ENCODE measurements at places on chromosomes 13 and 19.

DNA sequence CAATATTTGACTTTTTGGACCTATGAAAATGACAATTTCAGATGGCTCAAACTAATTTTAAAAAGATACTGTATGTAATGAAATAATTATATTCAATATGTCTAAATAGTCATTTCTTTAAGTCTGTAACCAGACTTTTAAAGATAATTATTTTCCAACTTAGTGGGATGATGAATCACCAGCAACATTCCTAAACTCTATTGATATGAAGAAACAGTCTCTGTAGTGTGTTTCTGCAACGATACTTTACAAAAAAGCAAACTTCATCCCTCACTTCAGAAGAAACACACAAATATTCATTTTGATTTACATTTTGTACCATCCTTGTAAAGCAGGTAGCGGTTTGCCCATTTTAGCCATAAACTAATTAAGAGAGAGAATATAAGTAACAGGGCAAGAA lies 417.4 kb downstream of the EFNB2 start:
- DNase-seq, result no peak

DNA sequence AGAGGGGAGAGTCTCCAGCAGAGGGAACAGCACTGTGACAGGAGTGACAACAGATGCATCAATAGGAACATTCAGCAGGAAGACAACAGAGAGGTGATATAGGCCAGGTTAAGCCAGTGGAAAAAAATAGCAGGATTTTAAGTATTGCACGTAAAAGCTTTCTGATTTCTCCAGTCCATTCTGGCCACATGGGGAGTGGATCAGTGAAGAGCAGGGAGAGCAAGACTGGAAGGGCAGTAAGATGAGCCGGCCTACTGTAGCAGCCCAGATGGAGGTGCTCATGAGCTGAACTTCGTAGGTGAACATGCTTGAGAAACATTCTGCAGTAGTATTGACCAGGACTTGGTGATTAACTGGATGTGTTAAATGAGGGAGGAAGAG lies 1.7 kb downstream of the UTP14C start:
- DNase-seq, result no peak

- no peak for DNase-seq
These were observed 22.8 kb upstream of the ITM2B start for GRCh38 chr13:48210178-48210577.

- no peak for DNase-seq
These were observed 2.2 kb upstream of the SPRYD7 start for GRCh38 chr13:49938314-49938713.

- DNase-seq, result no peak
These were observed 18.2 kb downstream of the CLEC11A start for GRCh38 chr19:50741179-50741933.

- DNase-seq, result no peak
These were observed 109.5 kb downstream of the NALCN start for GRCh38 chr13:101306773-101307172.

DNA sequence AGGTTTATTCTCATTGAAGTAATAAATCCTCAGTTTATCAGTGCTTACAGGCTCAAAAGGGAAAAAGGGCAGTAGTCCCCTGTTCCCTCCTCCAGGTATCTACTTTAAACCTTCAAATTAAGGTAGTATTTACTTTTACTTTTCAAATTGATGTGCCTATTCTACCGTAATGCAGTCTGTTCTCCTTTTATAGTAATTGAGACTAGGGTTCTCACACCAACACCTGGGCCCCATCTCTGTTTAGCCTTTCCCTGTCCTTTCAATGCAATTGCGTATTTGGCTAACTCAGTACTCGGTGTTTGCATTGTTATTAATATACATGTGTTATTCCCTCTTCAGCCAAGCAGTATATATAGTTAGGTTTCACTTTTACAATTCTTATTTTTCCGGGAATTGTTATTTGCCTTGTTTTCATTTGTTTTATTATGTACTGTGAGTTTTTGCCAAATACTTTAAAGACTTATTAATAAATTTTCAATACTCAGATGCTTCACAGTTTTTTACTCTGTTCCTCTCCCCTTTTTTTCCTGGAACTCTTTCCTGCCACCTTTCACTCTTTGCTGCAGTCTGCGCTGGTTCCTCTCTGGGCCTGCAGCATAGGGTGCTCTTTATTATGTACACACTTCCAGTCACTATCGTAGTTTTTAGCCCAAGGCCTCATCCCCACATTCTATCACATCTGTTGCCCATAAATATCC lies 30.3 kb downstream of the USPL1 start:
- DNase-seq, result no peak

- no peak for DNase-seq
These were observed 194.2 kb upstream of the TSHZ3 start for GRCh38 chr19:31543456-31543855.

DNA sequence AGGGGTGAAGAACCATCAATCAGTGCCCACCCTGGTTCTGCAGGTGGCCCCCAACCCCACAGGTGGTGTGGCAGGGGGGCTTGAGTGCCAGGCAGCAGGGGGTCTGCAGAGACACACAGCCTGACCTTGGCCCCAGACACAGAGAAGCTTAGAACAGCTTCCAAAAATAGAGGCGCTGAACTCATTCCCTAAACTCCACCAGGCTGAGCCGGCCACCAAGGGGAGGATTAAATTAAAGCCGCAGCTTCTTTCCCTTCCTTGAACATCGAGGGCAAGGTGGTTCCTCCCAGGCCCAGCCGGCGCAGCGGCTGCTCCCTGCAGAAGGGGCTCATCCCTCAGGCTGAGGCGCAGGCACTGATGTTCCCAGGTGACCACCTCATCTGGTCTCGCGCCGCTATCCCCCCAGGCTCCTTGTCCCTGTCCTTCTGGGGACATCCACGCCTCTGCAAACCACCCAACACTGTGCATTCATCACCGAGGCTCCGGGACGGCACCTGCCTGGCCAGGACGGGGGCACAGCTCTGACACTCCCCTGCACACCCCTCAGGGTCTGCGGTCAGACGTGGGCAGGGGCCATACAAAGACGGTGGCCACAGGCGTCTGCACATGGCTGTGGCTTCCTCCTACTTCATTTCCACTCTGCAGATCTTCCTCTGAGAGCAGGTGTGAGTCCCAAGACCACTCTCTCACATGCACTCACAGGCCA lies 30.9 kb downstream of the LAMP1 start:
- no peak for DNase-seq

- no peak for DNase-seq
These were observed 153.3 kb upstream of the VSTM2B start for GRCh38 chr19:29372461-29372860.

DNA sequence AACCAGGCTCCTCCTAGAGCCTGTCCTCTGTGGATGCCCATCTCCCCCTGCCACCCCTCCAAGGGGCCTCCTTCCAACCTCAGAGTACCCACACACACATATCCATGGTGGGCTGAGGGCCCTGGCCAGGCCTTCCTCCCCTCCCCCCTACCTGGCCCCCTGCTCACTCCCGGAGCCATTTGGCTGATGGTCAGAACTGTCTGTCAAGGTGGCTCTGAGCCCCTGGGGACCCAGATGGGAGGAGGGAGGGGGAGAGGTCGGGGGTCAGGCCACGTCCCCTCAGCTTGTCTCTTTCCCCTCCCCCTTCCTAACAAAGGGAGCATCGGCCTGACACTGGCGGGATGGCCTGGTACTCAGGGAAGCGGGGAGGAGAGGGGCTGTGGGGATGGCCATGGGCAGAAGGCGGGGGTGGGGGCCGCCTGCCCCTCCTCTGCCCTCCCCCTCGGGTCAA lies 18.7 kb upstream of the POU2F2 start:
- DNase-seq, result no peak

- no peak for DNase-seq
These were observed 529 bp downstream of the LONP1 start for GRCh38 chr19:5719274-5719960.

DNA sequence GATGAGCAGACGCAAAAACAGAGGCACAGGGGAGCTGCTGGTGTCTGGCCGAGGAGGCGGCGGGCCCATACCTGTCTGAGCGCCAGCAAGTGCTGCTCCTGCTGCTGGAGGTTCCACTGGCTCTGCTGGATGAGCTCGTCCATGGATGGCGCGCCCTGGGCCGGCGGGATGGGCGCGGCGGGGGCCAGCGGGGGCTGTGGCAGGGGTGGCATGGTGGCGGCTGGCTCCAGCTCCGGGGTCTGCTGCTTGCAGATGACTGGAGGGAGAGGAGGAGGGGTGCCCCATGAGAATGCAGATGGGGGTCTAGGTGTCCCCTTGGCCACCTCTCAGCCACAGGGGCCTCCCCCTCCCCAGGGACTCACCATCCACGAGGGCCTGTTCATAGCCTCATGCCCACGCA lies 6.9 kb downstream of the CHERP start:
- DNase-seq, result no peak

GRCh38 chr19:48874303-48875135 lies 2.3 kb downstream of the PPP1R15A start:
- no peak for DNase-seq

DNA sequence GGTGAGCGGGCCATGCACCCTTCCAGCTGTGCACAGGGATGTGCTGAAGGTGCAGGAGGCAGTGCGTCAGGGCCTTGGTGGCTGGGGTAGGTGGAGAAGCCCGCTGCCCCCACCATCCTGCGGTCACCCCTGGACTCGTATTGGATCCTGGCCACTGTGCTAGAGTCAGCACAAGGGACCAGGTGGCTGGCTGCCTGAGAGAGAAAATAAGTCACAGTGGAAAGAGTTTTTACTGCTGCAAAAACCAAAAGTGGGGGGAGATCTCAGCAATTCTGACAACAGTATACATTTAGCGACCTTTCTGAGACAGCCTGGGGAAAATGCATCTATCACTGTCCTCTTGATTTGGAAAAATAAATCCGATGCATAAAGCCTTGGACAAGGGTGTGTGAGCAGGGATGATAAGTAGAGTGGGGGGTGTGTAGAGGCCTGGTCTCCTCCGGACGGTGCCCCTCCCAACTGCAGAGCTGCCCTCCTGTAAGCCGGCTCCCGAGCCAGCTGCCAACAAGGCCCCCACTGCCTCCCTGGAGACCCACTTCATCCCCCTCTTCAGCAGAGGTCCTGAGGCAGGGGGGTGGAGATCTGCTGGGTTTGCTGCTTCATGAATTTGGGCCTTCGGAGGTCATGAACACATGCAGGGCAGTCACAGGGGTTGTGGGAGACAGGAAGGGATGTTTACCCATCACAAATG lies 84.2 kb downstream of the SLC7A1 start:
- DNase-seq, result no peak

- DNase-seq, result no peak
These were observed 23.3 kb downstream of the PTPRS start for GRCh38 chr19:5317321-5317720.

DNA sequence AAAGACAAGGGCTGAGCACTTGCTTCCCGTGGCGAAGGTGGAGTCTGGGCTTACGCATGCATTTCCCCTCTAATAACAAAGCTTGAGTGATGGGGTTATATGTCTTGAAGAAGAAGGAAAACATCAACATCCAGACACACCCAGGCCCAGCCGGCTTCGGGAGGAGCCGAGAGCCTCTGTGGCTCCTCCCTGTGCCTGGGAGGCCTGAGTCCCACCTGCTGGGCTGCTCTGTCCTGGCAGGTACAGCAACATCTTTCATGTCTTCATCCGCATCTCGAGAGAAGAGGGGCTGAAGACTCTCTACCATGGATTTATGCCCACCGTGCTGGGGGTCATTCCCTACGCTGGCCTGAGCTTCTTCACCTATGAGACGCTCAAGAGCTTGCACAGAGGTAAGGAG lies 30.6 kb downstream of the TMEM161A start:
- no peak for DNase-seq

DNA sequence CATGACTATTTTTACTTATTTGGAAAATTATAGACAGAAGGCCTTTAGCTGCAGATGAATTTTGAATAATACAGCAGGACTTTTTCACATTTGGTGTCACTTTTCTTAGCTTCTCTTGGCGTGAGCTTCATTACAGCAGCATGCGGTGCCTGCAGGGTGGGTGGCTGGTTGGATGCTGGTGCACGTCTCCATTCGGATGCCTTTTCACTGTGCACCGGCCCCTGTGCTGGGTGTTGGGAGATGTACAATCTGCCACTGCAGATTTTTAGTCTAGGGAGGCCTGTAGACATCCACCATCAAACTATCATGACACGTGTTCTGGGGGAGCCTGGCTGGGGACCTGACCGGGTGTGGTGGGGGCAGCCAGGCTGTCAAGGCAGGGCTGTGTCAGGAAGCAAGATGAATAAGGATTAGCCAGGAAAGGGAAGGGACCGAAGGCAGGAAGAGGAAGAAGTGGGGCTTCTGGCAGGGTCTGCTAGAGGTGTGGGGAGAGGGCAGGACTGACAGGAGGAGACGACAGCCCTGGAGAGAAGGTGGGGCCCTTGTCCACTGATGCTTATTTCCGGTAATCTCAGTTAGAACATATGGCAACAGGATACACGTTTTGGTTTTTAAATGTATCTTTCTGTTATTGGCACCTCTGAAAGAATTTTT lies 88.8 kb downstream of the ARHGEF7 start:
- DNase-seq, result no peak

DNA sequence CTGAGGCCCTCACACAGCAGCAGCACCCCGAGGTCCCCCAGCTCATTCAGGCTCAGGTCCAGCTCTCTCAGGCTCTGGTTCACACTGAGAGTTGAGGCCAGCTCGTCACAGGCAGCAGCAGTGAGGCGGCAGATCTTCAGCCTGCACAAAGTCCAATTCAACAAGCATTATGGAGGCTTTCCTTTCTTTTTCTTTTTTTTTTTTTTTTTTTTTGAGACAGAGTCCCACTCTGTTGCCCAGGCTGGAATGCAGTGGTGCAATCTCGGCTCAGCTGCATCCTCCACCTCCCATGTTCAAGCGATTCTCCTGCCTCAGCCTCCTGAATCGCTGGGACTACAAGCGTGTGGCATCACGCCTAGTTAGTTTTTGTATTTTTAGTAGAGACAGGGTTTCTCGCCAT lies 22.9 kb downstream of the NLRP12 start:
- DNase-seq, result no peak

DNA sequence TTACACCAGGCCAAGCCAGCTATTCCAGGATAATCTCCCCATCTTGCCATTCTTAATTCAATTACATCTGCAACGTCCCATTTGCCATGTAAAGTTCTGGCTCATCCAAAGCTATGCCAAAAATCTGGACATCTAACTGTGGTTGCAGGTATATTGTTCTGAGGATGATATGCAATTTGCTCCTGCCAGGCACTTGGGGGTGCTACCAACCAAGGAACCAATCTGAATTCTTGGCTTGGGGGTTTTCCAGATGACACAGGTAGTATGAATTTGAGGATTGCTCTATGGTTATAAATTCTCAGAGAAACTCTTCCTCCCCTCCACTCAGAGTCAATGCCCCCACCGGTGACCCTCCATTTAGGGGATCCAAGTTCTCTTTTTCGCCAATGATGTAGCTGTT lies 33.0 kb downstream of the CRYL1 start:
- no peak for DNase-seq

GRCh38 chr13:36706755-36707154 lies 32.9 kb downstream of the SERTM1 start:
- DNase-seq, result no peak

GRCh38 chr19:48455171-48455907 lies at the start of gene KCNJ14:
Gene KCNJ14, plus strand, starts transcription at chr19:48455574. Its CDS starts 6,151 bp downstream, at chr19:48461725.
- DNase-seq, result no peak

- DNase-seq, result no peak
These were observed 44.6 kb upstream of the GPR183 start for GRCh38 chr13:99351772-99352171.

DNA sequence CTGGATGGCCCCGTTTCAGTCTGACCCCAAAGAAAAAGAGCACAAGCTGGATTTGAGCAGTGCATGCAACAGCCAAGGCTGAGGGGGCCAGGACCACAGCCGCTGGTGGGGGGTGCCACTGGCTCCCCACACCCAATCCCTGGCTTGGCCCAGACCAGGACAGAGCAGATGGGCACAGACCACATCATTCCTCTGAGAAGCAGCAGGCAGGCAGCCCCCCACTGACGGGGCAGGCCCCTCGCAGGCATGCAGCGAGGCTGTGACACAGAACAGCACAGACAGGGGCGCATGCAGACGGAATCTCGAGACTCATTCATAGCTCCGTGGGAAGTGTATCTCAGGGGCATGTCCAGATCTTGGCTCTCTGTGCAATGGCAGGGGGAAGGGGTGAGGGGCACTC lies 74.9 kb downstream of the IER2 start:
- DNase-seq, result no peak
